ENCODE measurements at places on chromosomes 11 and 22.

GRCh38 chr11:73542175-73542574 is 55.7 kb downstream of the FAM168A start:
- DNase-seq = no peak

- no peak for DNase-seq
Measured at GRCh38 chr11:68279676-68280075, 7.9 kb upstream of the C11orf24 start.

DNA sequence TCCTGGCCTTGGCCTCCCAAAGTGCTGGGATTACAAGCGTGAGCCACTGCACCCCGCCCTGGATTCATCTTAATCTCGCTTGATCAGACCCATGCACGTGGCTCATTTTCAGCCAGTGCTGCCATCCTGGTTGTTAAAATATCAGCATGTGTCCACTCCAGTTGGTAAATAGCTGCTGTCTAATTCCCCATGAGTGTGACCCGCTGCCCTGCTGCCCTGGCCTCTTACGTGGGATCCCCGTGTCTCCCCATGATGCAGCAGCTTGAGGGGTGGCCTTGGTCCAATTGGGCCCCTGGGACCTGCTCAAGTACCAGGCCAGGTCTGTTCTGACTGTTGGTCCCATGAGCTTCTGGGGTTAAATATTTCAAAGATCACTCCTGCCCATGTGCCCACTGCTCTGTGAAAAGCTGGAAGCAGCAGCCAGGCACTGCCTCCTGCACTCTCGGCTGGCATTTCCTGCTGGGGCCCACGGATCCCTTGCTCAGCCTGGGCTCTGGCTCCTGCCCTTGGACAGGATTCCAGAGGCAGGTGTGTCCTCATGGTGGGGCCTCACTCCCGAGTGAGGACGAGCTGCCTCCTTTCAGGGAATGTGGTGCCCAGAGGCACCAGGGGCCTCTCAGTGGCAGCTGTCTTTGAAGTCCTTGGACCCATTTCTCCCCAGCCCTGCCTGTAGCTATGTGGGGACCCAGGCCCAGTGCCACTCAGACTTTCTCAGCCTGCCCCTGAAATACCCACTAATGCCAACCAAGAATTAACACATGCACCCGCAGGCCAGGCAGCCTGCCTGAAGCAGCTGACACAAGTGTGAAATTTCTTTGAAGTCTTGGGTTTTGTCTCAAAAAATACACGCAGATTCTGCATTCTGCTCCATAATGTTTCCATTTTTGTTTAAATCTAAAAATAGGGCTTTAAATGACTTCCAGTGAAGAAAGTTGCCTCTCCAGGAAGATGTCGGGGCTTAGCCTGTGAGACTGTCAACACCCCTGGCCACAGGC is 38.1 kb upstream of the PRDM11 start:
- DNase-seq = no peak

GRCh38 chr22:22657712-22658111 is 13.3 kb downstream of the GGTLC2 start:
- DNase-seq = no peak

DNA sequence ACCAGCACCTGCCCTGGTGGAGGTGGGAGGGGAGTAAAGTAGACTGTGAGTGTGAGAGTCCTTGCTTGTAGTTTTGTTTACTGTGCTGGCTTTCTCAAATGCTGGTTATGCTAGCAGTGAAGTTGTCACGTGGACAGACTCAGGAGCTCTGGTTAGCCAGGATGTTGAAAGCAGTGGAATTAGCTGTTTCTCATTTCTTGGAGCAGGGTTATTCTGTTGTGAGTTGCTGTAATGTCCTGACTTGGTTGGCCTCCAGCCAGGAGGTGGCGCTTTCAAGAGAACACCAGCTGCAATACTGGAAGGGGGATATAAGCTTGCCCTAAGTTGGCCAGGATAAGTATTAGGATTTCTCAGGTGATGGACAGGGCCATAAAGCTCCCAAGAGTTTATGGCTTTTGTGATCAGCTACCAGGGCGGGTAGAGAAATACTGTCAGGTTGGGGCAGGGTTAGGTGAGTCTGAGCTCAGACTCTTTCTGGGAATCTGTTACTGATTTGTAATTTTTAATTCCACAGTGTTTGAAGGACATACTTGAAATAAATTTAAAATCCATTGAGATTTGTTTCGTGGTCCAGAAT is 13.7 kb downstream of the CYP2D6 start:
- DNase-seq = no peak

GRCh38 chr11:27699926-27700350 is 317 bp downstream of the BDNF start:
- no peak for DNase-seq

DNA sequence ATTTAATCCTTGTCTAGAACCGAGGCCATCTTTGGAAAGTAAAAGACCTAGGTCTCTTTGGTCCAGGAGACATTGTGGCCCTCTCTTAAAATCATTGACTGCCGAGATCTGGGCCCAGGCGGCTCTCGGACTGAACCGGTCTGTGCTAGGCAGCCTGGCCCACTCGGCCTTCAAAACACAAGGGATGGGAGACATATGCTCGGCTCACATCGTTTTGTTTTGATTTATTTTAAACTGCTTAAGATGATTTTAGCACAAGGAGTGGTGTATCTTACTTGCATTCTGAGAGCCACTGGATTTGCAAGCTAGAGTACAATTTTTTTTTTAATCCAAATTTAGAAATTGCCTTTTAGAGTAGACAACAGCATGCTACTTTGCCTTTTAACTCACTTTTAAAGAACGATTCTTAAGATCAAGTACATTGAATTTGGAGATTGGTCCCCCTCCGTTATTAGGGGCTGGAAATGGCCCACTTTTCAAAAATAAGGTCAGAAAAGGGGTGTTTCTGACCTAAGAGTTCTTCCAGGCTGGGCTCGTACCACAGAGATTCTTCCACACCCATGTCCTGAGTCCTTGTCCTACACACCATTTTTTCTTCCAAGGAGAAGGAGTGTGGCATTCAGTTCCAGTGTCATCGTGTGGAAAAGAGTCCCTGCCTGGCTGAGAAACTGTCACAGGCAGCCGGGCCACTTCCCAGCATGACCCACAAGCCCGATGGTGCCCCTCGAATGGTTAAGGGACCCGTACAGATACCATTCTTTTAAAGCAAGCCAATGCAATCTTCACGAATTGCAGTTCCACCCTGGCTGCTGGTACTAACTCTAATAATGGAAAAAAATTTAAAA is 80.5 kb upstream of the WNT7B start:
- DNase-seq = no peak

- no peak for DNase-seq
Measured at GRCh38 chr11:133723056-133723455, 122.3 kb downstream of the SPATA19 start.

DNA sequence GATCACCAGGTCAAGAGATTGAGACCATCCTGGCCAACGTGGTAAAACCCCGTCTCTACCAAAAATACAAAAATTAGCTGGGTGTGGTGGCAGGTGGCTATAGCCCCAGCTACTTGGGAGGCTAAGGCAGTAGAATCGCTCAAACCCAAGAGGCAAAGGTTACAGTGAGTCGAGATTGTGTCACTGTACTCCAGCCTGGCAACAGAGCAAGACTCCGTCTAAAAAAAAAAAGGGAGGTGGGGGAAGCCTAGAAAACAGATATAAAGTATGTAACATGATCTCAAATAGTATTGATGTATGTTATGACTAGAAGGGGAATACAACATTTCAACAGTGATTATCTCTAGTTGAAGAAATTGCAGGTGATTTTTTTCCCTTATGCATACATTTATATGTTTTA is 61.4 kb downstream of the SLC1A2 start:
- DNase-seq = no peak

DNA sequence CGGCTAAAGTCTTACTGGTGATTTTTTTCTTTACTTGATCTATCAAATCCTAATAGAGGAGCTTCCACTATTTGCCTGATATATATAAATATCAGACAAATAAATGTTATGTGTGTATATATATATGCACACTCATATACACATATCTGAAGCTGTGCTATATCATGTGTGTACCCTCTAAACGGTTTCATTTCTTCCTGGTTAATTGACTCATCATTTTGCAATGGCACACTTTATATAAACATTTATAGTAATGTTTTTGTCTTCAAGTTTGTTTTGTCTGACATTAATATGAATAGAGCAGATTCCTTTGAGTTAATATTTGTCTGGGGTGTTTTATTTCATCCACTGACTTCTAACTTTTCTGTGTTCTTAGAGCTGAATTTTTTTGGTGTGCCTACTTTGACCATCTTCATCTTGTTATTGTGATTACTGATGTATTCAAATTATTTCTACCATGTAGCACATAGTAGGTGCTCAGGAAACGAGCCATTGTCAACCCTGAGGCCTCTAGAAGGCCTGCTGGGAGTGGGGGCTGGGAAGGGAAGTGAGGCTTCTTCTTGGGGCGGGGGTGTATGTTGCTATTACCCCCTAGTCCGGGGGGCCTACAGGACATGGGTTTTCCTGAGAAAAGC is 82.6 kb downstream of the LRRC32 start:
- no peak for DNase-seq

DNA sequence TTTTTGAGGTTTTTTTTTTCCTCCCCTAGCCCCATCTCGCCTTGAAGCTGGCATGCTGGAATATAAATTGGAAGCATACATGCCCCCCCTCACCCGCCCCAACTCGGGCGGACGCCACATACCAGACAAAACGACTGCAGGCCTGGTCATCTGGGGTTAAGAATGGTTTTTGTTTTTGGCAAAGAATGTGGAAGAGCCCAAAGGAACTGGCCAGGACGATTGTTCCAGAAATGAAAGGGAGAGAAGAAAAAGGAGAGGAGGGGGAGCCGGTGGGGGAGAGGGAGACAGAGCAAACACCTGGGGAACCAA is 25.0 kb downstream of the MN1 start:
- no peak for DNase-seq

GRCh38 chr11:46461461-46461927 is 69.9 kb upstream of the CHRM4 start:
- no peak for DNase-seq

- no peak for DNase-seq
Measured at GRCh38 chr11:23997356-23997755, 499.5 kb upstream of the LUZP2 start.

GRCh38 chr11:12901272-12901671 is 107.8 kb upstream of the RASSF10 start:
- no peak for DNase-seq

DNA sequence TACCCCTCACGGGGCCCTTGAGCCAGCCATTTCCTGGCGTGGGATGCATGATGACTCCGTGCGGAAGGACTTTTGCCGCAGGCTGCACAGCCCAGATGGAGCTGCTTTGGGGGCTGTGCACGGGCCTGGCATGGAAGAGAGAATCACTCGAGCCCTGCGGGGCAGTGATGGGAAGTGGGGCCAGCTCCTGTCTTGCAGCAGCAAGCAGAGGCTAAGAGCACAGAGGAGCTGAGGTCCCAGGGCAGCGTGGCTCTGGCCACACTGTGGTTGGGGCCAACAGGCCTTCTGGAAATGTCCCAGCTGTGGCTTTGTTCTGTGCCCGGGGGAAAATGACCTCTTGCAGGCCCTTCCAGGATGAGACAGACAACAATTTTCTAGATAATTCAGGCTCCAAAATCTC is 92.7 kb upstream of the TIMP3 start:
- no peak for DNase-seq

DNA sequence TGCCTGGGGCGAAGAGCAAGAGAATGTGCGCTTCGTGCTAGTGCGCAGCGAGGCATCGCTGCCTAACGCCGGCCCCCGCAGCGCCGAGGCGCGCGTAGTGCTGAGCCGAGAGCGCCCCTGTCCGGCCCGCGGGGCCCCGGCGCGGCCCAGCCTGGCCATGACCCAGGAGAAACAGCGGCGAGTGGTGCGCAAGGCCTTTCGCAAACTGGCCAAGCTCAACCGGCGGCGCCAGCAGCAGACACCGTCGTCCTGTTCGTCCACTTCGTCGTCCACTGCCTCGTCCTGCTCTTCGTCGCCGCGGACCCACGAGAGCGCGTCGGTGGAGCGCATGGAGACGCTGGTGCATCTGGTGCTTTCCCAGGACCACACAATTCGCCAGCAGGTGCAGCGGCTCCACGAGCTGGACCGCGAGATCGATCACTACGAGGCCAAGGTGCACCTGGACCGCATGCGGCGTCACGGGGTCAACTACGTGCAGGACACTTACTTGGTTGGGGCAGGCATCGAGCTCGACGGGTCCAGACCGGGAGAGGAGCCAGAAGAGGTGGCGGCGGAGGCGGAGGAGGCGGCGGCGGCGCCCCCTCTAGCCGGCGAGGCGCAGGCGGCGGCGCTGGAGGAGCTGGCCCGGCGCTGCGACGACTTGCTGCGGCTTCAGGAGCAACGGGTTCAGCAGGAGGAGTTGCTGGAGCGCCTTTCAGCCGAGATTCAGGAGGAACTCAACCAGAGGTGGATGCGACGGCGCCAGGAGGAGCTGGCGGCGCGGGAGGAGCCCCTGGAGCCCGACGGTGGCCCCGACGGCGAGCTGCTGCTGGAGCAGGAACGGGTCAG is 1.0 kb downstream of the RASSF10 start:
- DNase-seq = no peak

DNA sequence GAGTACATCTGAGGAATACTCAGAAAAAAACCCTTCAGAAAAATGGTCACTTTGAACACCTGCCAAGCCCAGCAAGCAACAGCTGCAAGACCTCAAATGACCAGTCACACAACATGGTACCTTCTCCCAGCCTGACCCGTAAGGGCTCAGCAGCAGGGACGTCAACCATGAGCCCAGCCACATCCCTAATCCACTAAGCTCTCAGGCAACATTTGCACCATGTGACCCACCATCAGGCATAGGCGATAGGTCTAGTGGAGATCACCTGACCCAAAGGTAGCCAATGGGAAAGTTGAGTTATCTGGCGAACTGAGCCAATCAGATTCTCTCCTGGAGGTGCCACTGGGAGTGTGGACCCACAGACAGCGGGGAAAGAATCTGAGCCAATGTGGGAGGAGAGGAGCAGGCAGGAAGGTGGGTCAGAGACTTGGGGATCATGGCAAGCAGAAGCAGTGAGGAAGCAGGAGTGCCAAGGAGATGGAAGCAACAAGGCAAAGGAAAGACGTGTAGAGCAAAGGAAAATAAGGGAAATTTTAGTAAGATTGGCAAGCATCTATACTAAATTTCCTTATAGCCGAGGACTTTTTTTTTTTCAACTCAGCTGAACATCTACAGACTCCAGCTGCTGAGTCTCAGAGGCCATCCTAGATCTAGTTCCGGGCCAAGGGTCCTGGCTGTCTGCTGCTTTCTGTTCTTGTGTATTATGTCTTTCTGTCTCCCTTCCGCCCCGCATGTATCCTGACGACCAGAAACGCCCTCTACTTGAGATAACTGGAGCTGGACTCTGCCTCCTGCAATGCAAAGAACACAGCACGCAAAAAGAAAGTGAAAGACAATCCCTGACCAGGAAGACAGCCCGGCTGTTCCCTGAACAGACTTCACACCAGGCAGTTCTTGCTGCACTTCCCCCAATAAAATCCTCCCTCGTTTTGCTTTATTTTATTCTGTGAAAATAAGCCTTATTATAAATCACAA is 11.0 kb upstream of the PLAAT2 start:
- no peak for DNase-seq

- no peak for DNase-seq
Measured at GRCh38 chr22:37409459-37410050, 17.7 kb downstream of the ELFN2 start.

- DNase-seq = no peak
Measured at GRCh38 chr11:112401036-112401769, 140.5 kb upstream of the PLET1 start.

- no peak for DNase-seq
Measured at GRCh38 chr11:44865866-44866272, 84.8 kb downstream of the TP53I11 start.

- DNase-seq = no peak
Measured at GRCh38 chr11:6210274-6210955, 5.1 kb downstream of the C11orf42 start.
